Activated naive CD4-positive, alpha-beta T cell treated with anti-CD3 and anti-CD28 coated beads for 36 hours (primary cell): ENCODE measurements at places on chromosomes 4 and X.
A peak's percentile ranks its signal among the peaks of the same experiment; 100 is the strongest.

- no peak for DNase-seq
Observed at GRCh38 chrX:132651421-132652086, 162.7 kb upstream of the MBNL3 start.

- peak; percentile 37 for DNase-seq
Observed at GRCh38 chr4:169723207-169723965, 34.4 kb downstream of the HPF1 start.

DNA sequence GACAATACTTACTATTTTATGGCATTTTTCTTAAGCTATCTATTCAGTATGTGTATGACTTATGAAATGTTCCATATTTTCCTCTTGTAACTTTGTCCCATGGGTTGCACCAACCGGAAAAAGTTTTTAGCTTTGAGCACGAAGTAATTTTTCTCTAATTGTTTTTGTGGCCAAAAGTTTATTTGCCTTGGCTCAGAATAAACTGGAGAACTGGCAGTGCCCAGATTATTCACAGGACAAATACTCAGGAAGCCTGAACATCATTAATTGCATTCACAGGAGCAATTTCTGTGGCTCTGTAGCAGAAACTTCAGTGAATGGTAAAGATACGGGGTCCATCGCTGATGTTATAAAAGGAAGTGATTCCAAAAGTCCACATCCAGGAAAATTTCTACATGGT is 184.5 kb downstream of the ARHGAP10 start:
- DNase-seq = no peak

DNA sequence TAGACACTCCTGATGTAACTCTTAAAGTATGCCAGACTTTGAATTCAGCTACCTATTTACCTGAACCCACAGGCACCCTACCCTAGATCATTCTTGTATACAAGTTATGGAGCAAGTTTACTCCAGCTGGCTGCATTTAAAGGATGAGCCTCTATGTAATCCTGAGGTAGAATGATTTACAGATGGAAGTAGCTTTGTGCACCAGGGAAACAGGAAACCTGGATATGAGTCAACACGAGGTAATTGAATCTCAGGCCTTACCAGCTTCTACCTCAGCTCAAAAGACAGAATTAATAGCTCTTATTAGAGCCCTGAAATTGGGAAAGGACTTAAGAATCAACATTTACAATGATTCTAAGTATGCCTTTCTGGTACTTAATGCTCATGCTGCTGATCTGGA is 119.8 kb downstream of the AGTR2 start:
- DNase-seq = no peak

DNA sequence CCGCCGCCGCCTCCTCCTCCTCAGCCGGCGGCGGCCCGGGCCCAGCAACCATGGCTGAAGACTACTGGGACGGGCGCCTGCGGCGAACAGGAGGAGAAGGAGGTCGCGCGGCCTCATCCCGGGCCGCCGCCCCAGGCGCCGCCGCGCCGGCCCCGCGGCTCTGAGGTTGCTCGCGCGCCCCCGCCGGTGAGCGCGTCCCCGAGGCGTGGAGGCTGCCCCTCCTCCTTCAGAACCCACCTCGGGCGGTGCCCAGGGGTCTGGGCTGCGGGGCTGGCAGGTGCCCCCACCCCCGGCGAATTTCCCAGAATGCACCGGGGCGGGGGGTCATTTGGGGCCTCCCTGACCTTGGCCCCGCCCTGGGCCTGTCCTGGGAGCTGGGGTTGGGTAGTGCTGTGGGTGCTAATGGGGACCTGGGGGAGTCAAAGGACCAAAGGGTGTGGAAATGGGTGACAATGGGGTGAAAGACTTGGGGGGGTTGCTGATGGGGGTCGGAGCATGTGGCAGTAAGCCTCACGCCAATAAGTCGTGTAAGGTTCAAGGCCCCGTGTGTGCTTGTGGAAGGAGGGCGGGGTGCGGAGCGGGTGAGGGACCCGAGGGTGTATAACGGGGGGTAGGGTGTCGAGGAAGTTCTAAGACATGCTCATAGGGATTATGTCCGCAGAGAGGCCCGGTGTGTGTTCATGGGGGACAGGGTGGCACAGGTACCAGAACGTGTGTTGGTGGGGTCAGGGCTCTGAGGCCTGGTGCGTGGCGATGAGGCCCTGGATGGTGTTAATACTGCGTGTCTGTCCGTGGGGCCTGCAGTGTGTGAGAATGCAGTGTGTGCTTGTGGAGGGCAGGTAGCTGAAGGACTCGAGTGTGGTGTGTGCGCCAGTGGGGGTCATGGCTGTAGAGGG is 687 bp downstream of the CDK16 start:
- DNase-seq = peak; percentile 58

DNA sequence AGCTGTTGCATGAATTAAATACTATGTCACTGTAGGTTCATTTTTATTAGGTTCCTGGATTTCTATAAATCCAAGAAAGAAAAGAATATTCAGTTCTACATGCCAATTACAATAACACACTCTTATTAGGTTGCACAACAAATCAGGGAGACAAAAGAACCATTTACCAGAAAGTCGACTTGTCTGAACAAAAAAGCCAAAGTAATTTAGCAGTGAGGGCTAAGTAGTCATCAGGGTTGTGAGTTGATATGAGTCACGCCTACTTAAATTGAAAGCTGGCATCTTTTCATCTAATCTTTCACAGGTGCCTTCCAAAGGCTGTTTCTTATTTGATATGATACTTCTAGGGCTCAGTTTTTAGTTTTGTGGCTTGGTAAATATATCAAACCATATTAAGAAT is 25.4 kb upstream of the GNRHR start:
- no peak for DNase-seq

GRCh38 chrX:12352922-12353321 is 214.6 kb downstream of the FRMPD4 start:
- no peak for DNase-seq

GRCh38 chr4:77600521-77601451 is 4.8 kb upstream of the CXCL13 start:
- DNase-seq = peak; percentile 59

- DNase-seq = no peak
Observed at GRCh38 chrX:31555506-31555905, 483.7 kb upstream of the FTHL17 start.

DNA sequence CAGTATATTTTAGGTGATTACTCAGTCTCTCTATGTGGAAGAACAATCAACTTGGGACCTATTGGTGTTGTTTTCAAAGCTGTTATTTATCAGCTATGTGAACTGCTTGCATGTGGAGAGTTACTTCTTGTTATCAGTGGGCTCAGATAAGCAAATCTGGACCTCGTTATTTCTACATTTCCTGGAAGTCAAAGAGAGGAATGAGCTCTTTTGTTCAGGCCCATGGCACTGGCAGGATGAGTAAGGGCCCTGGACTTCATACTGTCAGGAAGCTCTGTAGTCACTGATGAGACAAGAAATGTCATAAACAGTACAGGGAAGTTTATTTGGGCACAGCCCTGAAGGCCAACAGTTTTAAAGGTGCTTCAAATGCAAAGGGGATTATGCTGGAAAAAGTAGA is 760.6 kb upstream of the EPHA5 start:
- DNase-seq = no peak

GRCh38 chr4:147682755-147683154 is 1.2 kb downstream of the PRMT9 start:
- no peak for DNase-seq

- peak; percentile 69 for DNase-seq
Observed at GRCh38 chr4:143358923-143359643, 22.4 kb downstream of the GAB1 start.

DNA sequence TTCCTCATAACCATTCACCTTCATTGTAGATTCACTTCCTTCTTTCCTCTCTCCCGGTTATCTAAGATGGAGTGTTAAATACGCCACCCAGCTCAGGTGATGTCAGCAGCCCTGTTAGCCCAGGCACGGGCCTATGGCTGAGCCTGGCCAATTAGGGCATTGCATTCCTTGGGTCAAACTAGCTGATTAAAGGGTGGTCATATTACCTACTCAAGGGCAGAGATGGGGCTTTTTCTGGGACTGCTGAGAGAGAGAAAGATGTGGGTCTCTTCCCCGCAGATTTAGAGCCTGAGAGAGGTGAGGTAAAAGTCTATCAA is 39.9 kb upstream of the AFAP1 start:
- DNase-seq = no peak

- no peak for DNase-seq
Observed at GRCh38 chr4:142130666-142131065, 494.3 kb downstream of the IL15 start.
